ENCODE measurements at places on chromosomes 2 and 18.

DNA sequence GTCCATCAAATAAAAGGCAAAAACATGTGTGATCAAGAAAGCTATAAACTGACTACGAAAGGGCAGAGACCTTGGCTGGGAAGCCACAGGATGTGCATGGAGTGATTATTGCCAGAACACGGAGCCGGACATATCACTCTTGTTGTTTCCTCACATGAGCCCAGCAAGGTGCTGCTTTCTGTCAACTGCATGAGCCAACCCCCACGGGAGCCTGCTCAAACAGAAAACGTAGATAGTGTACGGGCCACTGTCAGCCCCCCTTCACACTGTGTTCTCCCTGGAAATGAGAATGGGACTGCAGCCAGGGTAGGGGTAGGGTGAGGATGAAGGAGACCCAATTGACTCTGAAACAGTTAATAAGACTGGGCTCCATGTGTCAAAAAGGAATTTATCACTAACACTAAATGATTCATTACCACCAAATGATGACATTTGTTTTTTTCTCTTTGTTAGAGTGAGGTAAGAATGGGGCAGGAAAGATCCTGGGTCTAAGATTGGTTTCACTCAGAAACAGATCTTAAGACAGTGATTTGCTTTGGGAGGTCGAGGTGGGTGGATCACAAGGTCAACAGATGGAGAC is 235.8 kb downstream of the MREG start:
- no peak for DNase-seq

- DNase-seq, result no peak
Observed at GRCh38 chr2:190529486-190530247, 4.9 kb downstream of the NEMP2 start.

GRCh38 chr2:42192652-42193566 is 23.8 kb downstream of the EML4 start:
- no peak for DNase-seq

- DNase-seq, result no peak
Observed at GRCh38 chr2:201223089-201224073, 37.0 kb upstream of the CASP8 start.

DNA sequence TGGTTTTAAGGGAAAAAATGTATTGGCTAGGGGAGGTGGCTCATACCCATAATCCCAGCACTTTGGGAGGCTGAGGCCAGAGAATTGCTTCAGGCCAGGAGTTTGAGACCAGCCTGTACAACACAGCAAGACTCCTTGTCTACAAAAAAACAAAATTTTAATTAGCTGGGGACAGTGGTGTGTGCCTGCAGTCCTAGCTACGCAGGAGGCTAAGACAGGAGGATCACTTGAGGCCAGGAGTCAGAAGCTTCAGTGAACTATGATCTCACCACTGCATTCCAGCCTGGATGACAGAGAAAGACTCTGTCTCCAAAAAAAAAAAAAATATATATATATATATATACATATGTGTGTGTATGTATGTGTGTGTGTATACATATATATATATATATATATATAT is 18.5 kb downstream of the CCDC88A start:
- no peak for DNase-seq

GRCh38 chr18:59918320-59918755 is 18.5 kb downstream of the PMAIP1 start:
- DNase-seq, result no peak

DNA sequence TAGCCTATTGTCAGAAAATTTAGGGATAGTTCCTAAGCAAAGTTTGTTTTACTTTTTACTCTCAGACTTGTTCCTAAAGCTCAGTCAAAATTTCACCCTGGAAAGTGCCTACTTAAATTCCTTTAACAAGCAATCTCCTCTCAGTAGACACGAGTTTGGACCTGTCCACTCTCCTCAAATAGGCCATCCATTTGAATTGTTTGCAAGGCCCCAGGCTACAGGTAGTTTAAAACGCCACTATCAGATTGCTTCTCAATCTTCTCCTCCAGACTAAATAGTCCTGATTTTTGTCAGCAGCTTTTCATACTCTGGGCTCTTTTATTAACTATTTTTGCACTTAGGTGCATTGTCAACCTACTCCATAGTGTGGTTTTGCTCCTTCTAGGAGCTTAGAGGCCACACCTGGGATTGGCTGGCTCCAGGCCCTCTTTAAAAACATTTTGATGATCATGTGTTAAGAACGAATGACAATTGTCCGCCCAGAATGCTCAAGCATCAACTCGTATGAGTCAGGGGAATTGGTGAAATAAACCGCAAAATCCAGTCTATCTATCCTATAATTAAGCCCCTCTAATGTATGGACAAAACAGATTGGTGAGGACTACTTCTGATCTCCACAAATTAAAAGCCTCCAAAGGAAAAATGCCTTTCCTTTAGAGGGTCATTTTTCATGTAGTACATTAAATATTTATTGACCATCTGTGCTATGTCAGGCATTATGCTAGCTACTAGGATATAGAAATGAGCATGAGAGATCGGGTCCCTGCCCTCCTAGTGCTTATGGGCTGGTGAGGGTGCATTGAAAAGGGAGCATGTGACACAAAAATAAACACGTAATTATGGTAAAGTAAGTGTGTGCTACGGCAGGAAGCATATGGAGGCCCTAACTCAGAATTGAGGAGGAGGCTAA is 333.8 kb upstream of the TNP1 start:
- DNase-seq, result no peak

GRCh38 chr2:66919286-66919685 is 477.8 kb upstream of the ETAA1 start:
- no peak for DNase-seq

DNA sequence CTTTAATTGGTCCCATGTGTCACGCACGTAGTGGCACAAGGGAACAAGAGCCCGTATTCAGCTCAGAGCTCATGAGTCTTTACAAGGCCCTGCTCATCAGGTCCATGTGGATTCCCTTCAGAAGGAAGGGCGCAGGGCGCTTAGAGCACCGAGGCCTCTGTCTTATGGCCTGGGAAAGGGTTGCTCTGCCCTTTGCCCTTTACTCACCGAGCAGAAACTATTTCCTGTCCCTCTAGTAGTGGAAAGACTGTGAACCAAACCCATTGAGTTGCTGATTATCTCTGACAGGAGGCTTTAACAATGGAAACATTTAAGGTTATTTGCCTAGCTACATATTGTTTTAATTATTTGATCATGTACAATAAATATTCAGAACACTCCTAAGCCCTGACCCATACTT is 102.0 kb upstream of the ACAA2 start:
- no peak for DNase-seq

GRCh38 chr2:209074711-209075110 is 349.1 kb upstream of the MAP2 start:
- DNase-seq, result no peak

GRCh38 chr18:77359561-77360314 is 110.1 kb downstream of the GALR1 start:
- DNase-seq, result no peak

DNA sequence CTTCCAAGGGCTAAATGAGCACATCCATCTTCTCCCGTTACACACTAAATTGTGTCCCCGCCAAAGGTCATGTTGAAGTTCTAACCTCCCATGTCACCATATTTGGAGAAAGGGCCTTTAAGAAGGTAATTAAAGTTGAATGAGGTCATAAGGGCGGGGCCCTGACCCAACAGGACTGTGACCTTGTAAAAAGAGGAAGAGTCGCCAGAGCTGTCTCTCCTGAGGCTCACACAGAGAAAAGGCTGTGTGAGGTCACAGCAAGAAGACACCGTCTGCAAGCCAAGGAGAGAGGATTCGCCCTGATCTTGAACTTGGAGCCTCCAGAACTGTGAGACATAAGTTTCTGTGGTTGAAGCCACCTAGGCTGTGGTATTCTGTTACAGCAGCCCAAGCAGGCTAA is 24.1 kb downstream of the TRABD2A start:
- no peak for DNase-seq

- no peak for DNase-seq
Observed at GRCh38 chr2:103002954-103003353, 241.1 kb downstream of the TMEM182 start.

DNA sequence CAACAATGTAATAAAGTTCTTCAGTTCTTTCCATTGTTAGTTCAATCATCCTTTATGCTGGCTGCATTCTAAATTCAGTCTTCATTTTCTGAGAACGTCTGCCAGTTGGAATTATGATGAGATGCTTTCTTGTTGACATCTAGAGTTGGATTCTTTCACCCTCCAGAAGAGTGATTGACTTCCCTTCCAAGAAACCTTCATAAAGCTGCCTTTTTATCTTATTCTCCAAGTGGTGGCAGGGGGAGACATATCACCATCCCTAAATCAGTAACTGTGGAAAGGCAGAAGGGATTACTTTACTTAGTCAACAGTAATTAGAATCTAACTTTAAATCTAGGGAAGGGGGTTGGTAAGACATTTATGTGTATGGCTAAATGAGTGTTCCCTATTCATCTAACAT is 86.8 kb upstream of the GULP1 start:
- no peak for DNase-seq

- no peak for DNase-seq
Observed at GRCh38 chr2:19552270-19552669, 193.8 kb upstream of the OSR1 start.

GRCh38 chr2:177059293-177059692 is 153.3 kb upstream of the HNRNPA3 start:
- no peak for DNase-seq

GRCh38 chr2:130378898-130379214 is 23.0 kb downstream of the PTPN18 start:
- DNase-seq, result no peak

DNA sequence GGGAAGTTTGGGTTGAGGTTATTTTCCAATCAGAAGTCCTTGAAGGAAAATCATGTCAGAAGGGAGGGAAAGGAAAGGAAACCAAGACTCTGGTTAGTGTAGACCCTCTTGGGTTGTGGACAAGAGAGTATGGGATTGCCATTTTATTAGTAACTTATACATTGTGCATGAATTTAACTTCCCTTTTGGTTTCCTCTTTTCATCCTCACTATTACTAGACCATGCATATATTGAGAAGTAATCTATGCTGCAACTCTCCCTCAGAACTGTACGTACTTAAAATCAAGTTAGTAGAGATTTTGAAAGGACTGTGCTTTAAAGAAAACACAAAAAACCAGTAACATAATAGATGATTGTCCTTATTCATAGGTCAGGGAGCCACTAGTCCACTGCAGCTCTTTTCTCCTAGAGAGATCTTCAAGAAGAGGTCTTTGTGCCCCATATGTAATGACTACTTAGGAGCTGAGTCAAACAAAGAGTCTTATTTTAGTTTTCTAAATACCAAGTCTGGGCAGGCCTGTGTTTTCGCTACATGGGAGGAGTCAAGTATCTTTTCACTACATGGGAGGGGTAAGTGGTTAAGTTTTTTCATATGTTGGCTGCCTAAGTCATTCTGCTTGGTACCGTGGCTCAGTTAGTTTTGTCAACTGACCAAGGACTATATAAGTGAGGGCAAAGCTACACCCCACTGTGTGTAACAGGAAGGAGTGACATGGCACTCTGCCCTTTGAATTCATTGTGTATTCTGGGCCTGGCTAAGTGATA is 25.2 kb upstream of the FAM117B start:
- DNase-seq, result no peak

DNA sequence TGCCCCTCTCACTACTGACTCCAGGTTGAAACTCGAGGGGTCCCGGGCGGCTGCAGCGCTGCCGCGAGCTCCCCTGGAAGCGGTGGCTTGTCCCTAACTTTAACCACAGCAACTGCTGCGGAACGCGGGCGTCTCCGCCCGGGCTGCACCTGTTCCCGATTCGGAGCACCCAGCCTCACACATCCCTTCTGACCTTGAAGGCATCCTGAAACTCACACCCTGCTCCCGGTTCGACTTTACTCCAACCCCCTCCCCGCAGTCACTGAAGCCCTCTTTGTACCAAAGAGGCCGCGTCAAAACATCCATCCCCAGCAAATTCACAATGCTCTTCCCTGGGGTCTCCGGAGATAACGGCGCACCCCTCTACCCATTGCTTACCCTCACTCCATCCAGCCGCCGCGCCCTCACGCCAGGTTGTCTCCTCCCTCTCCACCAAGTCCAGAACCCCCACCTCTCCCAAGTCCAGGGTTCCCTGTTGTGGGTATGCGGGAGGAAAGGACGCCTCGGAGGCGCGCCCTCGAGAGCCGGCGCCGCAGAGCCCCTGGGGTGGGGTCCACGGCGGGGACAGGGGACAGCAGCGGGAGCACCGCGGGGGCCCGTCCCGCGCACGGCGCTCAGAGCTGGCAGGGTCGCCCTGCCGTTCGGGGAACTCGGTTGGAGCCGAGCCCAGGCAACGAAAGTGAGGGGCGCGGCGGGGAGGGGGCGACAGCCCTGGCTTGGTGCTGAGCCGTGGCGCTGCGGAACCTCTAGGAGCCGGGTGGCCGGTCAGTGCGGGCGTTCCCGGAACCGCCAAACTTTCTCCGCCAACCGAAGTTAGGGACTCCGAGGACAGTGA is 934 bp downstream of the MYO5B start:
- DNase-seq, result no peak
